ENCODE measurements at places on chromosomes 5 and 9.

DNA sequence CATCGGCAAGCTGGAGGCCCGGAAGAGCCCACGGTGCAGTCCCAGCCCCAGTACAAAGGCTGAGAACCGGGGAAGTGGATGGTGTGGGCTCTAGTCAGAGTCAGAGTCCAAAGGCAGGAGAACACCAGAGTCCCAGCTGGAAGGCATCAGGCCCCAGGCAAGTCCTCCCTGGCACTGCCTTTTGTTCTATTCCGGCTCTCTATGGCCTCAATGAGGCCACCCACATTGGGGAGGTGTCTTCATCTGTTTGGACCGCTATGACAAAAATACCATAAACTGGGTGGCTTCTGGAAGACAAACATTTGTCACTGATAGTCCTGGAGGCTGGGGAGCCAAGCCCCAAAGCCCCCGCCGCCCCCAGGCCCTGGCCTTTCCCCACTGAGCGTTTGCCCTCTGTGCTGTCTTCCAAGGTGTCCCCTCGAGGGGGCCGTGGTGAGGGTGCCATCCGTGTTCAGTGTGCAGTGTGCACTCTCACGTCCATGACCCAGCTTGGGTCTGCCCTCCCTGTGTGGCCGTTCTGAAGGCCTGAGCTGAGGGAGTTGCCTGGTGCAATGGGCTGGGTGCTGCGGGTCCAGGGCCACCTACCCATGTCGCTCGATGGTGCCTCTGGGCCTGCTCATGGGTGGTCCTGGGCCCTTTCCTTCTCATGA lies 99.1 kb upstream of the PPP1R26 start:
- no peak for DNase-seq

DNA sequence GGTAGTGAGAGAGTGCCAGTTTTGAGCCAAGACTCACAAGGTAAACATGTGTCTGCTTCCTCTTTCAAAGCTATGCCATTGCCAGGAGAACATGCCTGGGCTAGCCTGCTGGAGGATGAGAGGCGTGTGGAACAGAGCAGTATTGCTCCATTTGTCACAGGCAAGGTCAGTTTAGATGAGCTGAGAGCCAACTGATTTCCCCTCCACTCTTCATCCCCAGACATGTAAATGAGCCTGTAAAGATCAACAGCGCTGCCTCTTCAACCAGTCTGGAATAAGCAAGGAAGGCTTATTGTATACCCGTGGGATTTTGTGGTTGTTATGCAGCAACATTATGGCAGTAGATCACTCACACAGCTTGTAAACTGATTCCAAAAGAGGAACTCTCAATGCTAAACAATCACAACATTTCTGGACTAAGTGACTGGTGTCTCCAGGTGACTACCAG lies 8.2 kb upstream of the GDNF start:
- peak; percentile 37 for DNase-seq

DNA sequence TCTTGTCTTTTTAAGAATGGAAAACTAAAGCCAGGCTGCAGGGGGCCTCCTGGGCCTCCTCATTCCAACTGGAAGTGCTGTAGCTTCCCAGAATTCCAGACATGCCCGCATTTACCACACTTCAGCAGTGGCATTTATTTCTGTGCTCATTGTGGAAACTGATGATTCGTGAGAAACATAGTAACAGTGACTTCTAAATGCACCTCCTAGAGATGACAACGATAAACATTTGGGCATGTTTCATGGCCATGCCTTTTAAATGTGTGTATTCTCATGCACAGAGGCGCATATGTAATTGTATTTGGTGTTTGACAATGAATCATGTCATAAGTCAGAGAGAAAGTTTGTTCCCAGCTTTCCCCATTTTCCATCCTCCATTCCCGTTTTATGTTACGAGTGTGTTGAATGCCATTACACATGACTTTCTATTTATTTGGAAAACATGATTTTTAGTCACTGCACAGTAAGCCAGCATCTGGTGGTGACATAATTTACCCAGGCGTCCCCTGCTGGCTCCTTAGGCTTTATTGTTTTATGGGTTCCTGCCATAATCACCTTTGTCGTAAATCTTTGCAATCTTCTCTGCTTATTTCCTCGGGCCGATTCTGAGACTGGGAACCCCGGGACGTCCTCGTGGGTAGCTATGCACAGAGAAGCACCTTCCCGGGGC lies 68.8 kb upstream of the FCN2 start:
- no peak for DNase-seq

DNA sequence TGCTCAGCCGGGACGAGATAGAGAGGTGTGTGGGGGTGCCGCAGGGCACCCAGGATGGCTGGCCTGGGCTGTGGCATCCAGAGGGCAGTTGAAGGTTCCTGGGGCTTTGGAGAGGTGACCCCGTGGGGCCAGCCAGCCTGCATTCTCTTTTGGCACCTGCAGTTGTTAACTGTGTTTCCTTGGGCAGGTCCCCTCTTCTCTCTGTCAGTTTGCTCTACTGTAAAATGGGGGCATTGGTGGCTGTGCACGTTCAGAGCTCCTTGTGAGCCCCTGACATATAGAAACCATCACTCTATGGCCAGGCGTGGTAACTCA lies 8.5 kb downstream of the ZDHHC12 start:
- DNase-seq: no peak

- no peak for DNase-seq
Observed at GRCh38 chr9:104961238-104961637, 33.3 kb upstream of the ABCA1 start.
